ENCODE measurements at places on chromosomes 13 and 19.

GRCh38 chr13:110289174-110289573 is 17.8 kb downstream of the COL4A1 start:
- no peak for DNase-seq

DNA sequence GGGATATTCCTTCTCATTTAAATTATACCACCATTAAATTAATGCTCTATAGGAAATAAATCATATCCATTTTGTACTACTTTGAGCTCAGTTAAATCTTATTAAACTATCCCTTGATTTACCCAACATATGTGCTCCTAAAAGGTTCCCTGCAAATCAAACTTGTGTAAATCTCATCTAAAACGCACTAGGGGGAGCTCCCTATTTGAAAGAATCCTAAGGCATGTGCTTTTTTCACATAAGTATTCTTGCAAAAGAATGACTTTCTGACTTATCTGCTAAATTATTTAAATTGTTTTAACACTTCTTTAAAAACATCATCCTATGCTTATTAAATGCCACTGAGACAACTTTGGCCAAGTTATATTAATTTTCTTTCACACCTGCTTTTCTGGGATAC is 7.9 kb downstream of the INTS6 start:
- DNase-seq, result no peak

GRCh38 chr13:46908501-46908900 is 11.6 kb upstream of the HTR2A start:
- DNase-seq, result no peak

GRCh38 chr13:78816154-78816553 is 157.2 kb upstream of the OBI1 start:
- no peak for DNase-seq

DNA sequence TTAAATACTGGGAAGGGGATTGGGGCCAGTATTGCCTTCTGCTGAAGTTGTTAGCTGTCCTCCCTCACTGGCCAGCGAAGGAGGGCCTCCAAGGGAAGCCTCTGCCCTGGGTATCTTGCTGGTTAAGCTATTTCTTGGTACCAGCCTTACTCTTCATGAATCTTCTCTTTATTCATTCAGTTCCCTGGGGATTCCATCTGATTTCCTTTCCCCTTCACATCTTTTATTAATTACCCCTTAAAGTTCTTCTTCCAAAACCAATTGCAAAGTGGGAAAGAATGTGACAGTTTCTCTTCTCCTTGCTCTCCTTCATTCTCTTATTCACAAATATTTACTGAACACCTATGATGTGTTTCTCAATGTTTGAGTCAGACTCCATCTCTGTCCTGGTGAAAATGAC is 36.7 kb upstream of the STK24 start:
- DNase-seq, result no peak

- no peak for DNase-seq
These were observed 1422.2 kb upstream of the PCDH20 start for GRCh38 chr13:62837895-62838294.

GRCh38 chr19:41984961-41985360 is 9.1 kb downstream of the ATP1A3 start:
- no peak for DNase-seq

GRCh38 chr13:91813253-91813652 is 414.8 kb downstream of the GPC5 start:
- peak; percentile 17 for DNase-seq

- no peak for DNase-seq
These were observed 5.7 kb upstream of the MRPS31 start for GRCh38 chr13:40776681-40777165.

GRCh38 chr19:49680421-49681351 is 3.6 kb downstream of the PRMT1 start:
- DNase-seq, result peak; percentile 95

DNA sequence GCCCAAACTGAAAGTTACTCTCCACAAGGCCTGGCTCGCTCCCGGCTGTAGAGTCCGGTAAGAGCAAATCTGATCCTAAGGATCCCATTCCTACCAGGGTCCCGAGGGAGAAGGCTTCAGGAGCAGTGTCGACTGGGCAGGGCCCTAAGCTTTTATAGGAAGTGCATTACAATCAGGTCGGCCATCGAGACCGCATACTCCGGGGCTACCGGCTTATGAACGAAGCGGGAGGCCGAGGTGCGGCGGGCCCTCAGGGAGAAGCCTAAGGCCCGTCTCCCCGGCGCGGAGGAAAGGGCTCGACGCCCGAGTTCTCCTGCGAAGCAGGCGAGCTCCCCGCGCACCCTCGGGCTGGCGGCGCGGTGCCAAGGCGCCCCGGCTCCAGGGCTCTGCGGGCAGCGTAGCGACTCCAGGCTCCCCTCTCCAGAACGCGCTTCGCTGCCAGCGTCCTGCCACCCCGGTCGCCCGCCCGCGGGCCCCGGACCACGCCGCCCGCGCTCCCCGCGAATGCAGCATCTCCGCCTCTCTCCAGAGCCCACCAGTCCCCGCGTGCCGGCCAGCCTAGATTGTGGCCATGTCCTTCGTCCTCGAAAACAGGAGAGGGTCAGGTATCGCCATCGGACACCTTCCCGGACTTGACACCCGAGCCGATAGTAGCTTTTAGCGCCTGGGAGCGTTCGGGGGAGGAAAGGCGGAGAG is 1.4 kb downstream of the EFNB2 start:
- peak; percentile 66 for DNase-seq

DNA sequence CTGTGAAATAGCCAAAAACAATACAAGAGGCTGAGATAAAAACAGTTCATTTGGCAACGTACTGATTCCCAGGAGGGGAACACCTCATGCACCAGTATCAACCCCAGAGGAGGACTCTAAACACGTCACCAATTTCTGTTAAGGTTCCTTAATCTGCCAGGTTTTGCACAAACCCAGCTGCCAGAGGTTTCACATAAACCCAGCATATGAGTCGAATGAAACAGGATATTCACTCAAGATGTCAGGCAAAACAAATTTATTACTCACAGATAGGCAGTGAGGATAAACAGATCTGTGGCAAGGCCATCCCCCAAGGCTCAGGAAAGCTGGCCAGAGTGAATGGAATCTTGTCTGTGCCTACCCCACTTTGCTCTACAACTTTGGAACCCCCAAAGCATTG is 210.9 kb downstream of the GPC5 start:
- DNase-seq, result peak; percentile 74

- DNase-seq, result no peak
These were observed 491 bp downstream of the ZNF525 start for GRCh38 chr19:53365899-53366493.

DNA sequence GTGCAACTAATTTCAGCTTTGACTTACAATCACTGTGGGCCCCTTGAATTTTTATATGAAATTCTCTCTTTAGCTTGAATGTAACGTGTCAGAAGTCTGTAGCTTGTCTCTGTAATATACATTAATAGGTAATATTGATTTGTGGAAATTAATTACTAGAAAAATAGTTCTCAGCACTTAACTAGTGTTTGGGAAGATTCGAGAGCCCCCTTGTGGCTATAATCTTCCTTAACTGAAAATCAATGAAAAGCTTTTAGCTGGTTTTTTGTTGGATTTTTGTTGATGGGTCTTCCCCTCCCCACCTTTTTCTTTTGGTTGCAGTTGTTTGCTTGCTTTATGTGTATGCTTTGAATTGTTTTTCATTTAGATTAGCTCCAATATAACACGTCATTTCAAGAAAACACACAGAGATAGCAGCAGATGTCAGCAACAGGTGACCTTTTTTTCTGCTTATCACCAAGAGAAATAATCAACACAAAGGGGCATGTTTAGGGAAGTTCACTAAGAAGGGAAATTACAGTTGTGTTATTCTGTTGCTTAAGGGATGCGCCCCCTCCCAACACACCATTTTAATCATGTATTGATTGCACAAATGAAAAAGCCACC is 176.8 kb downstream of the OXGR1 start:
- no peak for DNase-seq

- no peak for DNase-seq
These were observed 42.8 kb upstream of the CLDN10 start for GRCh38 chr13:95509521-95510310.

DNA sequence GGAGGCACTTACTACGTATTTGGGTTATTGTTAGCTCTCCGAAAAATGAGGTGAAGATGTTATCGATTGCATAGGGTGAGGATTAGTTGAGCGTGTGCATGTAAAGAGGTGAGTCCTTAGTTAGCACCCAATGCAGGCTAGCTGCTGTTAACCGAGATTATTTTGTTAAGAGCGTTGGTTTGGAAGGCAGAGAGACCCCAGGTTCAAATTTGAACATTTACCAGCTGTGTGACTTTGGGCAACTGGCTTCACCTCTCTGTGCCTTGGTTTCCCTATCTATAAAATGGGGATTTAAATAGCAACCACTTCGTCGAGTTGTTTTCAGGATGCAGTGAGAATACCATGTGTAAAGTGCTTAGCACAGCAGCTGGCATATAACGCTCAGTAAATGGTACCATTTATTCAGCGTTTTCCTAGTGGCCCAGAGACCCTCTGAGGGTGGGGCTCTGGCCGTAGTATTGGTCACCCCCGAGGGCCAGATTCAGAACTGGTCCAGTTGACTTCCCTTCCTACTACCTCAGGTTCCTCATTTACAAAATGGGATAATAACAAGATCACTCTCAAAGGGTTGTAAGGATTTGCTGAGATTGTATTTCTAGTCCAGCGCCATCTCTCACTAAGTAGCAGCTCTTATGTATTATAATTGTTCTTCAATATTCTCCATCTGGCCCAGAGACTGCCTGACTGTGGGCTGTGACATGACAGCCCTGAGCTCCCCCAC is 887 bp downstream of the SIPA1L3 start:
- no peak for DNase-seq

- no peak for DNase-seq
These were observed 656 bp upstream of the ZNF324 start for GRCh38 chr19:58466089-58466759.

- DNase-seq, result peak; percentile 37
These were observed 79.7 kb downstream of the LMO7 start for GRCh38 chr13:75715601-75716523.

DNA sequence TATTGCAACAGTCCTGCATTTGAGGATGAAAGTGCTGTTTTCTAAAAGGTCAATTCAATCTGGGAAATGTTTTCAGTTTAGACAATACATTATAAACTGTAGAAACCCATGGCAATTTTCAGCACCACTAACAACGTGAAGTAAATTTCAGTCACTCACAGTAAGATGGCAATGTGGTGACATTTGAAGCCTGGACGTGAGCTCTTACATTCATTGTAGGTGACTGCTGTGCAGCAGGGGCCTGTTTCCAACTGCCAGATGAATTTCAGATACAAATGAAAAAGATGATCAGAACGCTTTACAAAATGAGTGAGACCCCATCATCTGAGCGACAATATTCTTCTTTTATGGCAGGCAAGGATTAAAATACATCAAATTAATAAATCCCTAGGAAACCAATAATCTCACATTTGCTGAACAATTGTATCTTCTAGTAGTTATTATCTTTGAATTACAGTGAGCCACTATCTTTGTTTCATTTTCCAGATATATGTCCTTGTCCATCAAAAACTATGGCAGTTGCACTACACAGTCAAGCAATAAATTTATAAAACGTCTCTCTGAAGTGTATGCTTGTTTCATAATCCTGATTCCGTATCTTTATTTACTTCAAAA is 1816.8 kb downstream of the OLFM4 start:
- DNase-seq, result no peak

- DNase-seq, result no peak
These were observed 21.9 kb downstream of the CCNE1 start for GRCh38 chr19:29833614-29834261.

- no peak for DNase-seq
These were observed 6.9 kb downstream of the KCTD12 start for GRCh38 chr13:76879203-76879882.

- no peak for DNase-seq
These were observed 195.7 kb upstream of the UBL3 start for GRCh38 chr13:30045916-30046704.

DNA sequence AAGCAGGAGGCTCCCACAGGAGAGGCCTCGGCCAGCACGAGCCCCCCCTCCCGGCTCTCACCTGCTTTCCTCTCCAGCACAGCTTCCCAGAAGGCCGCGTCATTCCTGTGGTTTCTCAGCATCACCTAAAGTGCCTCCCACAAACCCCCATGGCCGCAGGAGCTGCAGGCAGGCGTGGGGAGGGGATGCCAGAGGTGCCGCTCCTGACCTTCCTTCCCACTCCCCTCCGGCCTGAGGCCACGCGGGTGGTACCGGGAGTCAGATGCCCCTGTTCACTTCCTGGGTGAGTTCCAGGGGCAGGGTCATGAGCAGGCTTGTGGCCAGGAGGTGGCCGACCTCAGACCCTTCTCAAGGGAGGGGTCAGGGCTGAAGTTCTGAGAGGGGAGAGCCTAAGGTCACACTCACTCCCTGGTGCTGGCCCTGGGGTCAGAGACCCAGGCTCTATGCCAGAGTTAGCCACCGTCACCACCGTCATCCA is 14.4 kb upstream of the NPAS1 start:
- DNase-seq, result no peak

- DNase-seq, result no peak
These were observed 754.8 kb upstream of the SLITRK6 start for GRCh38 chr13:86554066-86554465.

- DNase-seq, result no peak
These were observed 16.1 kb upstream of the DCLK1 start for GRCh38 chr13:36147330-36147729.

DNA sequence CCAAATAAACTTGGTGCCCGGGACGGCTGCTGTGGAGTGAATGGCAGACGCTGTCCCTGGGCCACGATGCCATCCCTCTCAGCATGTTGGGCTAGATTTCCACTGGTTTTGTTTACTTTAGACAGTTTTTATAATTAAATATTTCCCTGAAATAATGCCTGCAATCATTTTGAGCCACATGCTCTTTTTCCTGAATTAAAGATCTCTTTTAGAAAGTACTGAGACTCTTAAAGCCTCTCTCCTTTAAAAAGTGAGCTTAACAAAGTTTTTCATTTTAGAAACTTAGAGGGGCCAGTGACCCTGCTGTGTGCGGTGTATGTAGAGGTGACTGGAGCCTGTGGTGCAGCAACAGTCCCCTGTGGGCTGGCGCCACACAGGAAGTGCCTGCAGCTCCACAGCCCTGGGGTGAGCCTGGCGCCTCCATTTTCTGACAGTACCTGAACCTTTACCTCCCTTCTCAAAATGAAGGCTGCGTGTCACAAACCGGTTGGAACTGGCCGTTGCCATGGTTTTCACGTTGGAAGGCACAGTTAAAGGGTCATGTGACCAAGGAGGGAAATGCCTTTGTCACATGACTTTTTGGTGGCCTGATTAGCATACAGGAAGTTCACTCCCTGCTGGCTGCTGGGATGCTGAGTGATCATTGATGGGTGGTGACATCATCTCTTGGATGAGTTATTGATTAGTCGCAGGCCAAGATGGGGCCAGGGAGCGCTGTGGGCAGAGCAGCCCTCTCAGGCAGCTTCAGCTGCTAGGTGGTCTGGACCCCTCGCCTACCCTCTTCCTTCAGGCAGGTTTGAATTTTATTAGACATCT is 26.3 kb downstream of the TSSK6 start:
- peak; percentile 97 for DNase-seq

DNA sequence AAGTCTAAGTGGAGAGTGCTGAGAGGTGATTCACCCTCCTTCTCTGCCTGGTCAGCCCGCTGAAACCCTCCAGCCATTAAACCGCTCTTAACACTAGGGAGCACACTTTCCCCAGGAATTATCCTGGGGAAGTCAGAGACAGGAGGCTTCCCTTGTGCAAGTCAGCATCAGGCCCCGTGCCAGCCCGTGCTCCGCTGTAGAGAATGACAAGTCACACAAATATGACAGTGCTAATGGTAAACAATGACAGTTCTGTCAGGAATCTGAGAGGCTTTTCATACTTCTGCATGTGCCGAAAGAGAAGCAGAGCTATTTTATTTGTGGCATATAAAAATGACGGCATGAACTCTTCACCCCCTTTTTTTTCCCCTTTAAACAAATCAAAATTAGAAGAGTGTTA is 816.9 kb upstream of the SLC10A2 start:
- peak; percentile 88 for DNase-seq

- DNase-seq, result no peak
These were observed 88.2 kb downstream of the FREM2 start for GRCh38 chr13:38775085-38775484.

Measured in kidney (tissue), 22 donors.